EH (cell line): ENCODE measurements at places on chromosomes 1 and 21.

GRCh38 chr21:43782431-43783097 is 6.5 kb upstream of the CSTB start:
- no peak for DNase-seq

GRCh38 chr1:37513795-37514349 is 694 bp downstream of the MEAF6 start:
- peak; percentile 28 for DNase-seq

DNA sequence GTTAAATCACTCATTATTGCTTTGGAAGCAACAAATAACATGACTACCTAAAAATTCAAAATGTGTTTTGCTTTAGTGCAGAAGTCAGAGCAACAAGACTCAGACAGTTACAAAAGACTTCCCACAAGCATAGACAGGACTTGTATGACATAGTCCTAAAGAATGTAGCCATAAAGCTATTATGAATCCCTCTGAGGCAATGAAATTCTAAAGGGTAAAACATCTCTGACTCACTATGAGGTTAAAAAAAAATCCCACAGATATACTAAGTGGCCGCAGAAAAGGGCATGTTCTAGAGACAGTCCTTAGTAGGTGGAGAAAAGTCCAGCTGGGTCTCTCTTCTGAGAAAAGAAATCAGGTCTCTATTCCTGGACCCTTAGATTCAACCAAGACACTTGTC is 4.9 kb downstream of the PRKAB2 start:
- DNase-seq: peak; percentile 96

GRCh38 chr1:204769997-204770396 is 84.5 kb upstream of the LRRN2 start:
- DNase-seq: no peak

- no peak for DNase-seq
These were observed 48.1 kb upstream of the FOXO6 start for GRCh38 chr1:41312991-41313645.

GRCh38 chr1:55143684-55144083 is 71.5 kb downstream of the USP24 start:
- no peak for DNase-seq

DNA sequence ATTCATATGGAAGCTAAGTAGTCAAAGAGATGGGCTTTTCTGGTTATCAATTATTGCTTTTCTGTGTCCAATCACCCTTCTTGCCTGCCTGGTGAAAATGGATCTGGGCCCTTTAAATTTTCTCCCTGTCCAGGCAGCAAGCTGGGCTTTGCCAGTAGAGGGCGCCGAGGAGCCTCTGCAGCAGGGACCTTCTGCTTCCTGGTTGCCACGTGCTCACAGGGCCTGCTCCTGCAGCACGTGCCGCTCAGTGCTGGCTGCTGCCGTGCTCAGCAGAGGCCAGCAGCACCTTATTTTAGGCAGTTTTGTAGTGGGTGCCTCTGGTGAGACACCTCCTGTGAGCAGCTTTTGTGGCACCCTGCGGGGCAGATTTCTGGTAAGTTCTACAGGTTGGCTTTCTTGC is 4.0 kb downstream of the ACTL8 start:
- no peak for DNase-seq

DNA sequence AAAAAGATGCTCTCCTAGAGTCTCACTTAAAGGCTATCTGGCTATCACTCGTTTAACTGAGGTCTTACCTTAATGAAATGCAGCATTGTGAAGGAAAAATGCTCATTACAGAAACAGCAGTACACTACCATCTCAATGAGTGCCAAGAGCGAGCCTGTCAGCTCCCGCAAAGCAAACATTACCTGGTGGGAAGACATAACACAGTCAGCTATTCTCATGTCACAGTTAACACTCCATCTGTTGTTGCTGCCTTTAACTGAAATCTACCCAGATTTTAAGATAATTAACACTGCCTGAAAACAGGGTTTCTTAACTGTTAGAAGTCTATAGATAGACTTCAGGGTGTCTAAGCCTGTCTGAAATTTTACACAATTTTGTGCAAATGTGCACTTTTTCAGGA is 39.1 kb downstream of the PCSK9 start:
- DNase-seq: no peak

GRCh38 chr21:42820616-42821465 is 58.5 kb downstream of the WDR4 start:
- no peak for DNase-seq

- DNase-seq: peak; percentile 44
These were observed 30.1 kb downstream of the LDLRAD1 start for GRCh38 chr1:53987880-53988279.

GRCh38 chr1:246092136-246092535 is 414.9 kb downstream of the SMYD3 start:
- no peak for DNase-seq

DNA sequence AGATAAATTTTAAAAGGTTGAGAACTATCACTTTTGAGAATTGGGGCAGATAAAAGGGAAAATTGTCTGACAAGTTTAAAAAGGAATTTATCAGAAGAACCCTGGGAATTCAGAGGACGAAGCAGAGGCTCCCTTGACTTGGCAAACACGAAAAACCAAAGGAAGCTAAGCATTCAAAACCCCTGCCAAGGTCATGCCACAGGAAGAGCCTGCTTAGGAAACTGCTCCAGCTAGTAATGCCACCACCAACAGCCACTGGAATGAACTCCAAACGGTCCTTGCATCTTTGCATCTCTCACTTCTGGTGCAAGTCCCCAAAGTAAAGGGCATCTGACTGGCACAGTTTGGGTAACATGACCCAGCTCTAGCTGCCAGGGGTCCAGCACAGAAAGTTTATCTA is 7.2 kb downstream of the GPBP1L1 start:
- peak; percentile 44 for DNase-seq

DNA sequence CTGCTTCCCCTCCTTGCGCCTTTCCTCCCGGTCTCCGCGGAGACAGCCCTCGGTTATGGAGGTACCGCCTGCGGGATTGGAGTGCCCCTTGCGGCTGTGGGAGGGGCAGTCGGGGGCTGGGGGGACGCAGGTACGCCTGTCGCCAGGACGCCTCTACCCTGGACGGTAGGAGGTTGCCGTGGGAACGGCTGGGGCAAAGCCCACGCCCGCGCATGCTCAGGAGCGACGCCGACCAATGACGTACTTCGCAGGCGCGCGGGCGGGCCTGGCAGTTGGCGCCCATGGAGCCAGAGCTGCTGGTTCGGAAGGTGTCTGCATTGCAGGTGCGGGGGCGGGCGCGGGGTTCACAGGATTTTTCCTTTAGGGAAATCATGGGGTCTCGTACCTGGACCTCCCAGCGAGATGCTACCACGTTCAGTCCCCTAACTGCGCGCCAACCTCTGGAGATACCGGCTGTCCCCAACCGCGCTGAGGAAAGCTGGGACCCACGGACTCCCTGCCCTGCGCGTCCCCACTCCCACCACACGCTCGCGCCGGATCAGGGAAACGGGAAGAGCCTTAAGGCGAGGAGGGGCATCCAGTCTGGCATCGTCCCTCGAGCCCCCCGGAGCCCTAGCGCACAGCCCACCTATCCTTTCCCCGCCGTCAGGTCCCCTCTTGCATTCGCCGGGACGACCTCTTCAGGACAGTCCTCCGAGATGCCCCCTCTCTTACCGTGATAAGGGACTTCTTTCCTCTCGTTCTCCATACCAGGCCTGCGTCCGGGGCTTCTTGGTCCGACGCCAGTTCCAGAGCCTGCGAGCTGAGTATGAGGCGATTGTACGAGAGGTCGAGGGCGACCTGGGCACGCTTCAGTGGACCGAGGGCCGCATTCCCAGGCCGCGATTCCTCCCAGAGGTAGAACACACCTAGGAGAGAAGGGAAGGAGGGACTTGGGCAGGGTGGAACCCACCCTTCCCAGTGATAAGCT is at the start of gene IQCC:
IQCC (plus strand) TSS at position 271 of the 970 bp plus-strand sequence; CDS start at position 282, 11 bp downstream.
- DNase-seq: peak; percentile 80

GRCh38 chr1:22114083-22115012 is 28.5 kb downstream of the WNT4 start:
- peak; percentile 48 for DNase-seq

GRCh38 chr1:87346130-87346814 is 17.6 kb downstream of the LMO4 start:
- no peak for DNase-seq

DNA sequence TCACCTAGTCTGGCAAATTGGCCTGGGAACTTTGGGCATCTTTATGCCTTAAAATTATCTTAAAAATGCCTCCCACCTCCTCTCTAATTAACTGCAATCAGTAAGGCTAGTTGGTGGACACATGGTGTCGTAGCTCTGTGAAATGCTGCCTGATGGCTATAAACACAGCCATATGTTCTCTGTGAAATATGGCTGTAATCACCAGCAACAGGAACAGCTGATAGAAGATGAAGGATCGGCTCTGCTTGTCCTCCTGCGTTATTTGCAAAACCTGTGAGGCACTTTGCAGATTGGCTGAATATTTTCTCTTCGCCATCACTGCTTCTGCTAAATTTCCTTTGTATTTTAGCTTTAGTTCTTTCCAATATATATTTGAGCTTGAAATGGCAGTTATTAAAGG is 419.6 kb downstream of the RWDD3 start:
- no peak for DNase-seq

DNA sequence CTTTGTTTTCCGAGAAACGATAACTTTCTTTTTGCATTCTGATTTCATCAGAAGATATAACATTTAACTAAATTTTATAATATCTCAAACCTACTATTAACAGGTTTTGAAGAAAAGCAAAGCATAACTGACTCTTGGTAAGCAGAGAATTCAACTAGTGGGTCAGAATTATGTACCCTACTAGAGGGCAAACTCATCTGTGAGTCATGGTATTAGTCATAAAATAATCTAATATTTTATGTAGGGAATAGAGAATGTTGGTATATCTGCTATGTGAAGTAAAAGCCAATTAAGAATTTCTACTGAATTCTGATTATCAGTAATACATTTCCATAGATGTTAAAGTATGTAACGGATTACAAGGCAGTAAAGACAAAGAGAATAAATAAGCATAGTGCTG is 56.8 kb downstream of the USP1 start:
- peak; percentile 5 for DNase-seq

- no peak for DNase-seq
These were observed 253.4 kb upstream of the CSF3R start for GRCh38 chr1:36735939-36736730.

DNA sequence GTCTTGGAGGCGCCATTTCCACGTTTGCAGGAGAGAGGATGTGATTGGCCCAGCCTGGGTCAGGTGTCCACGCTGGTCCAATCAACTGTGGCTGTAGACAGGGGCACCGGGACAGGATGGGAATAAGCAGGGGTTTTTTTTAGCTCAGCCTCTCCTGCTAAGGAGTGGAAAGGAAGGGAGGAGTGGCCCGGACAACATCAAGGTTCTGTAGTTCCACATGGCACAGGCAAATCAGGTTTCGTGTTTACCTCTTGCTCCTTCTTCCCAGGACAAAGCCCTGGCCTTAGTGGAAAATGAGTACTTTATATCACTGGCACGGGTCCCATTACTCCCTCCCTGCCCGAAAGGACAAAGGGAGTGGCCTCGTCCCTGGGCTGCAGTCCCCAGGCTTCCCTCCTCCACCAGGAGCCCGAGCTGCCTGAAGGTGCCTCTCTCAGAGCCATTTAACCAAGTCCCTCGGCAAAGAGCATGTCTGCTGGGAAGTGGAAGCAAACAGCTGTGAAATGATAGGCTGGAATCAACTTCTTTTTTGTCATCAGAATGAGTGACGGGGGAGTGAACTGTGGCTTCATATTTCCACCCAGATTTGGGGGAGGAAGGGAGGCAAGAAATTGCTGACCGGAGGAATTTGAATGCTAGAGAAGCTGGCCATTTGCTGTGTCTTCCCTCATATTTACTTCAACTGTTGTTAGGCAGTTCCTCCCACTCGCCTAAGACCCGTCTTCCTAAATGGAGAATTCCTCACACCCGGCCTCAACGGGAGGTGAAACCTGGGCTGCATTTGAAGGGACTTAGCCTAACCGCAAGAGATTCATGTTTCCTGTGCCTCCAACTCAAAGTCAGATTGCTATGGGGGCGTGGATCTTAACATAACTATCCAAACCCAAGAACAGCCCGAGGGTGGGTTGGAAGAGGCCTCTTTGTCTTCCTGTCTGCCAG is 84.9 kb upstream of the SLC44A3 start:
- DNase-seq: peak; percentile 74

DNA sequence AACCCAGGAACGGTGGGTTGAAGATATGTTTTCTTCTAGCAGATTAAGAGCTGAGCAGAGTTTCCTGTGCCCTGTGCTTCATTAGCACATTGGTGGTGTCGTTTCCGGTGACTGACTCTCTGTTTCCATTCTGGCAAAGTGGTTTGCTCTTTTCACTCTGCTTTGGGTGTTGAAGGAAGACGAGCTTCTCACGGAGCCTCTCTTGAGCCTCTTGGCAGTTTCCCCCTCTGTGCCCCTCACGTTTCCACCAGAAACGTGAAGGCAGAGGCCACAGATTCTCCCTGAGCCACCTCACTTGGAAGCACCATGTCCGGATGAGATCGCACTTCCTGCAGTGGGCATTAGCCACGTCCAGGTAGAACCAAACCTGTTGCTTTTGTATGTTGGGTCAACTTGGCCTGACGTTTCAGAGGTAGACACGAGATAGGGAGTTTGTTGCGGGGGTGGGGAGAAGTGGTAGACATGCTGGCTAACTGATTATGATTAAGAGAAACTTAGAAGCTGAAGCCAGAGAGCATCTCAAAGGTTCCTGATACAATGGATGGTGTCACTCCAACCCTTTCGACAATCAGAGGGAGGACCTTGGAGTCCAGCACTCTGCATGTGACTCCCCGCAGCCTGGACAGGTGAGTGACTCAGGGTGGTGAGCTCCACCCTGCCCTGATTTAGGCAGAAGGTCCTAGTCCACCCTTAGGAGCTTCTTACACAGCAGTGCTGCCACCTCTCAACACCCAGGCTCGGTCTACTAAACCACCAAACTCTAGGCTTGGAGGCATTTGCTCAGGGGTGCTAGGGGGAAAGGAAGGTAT is at the start of gene LAX1:
LAX1 (plus strand) TSS at position 155 of the 809 bp plus-strand sequence; CDS start at position 538, 383 bp downstream.
- DNase-seq: no peak

GRCh38 chr1:192658255-192658654 is 22.3 kb downstream of the RGS13 start:
- DNase-seq: no peak

DNA sequence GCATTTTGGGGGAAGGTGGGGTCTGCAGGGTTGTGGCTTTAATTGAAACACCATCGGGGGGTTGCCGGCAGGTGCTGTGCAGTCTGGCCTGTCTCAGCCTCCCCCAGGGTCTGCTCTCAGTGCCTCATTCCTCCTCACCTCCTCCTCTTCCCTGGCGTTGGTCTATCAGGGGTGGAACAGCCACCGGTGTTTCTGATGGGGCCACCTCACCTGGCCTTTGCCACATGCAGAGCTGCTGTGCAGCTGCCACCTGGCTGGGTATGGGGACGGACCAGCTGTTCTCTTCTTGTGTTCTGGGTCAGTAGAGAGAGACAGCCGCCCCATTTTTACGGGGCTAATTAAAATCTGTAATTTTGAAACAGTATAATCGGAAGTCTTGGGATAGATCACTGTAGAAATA is 53.9 kb downstream of the SPSB1 start:
- DNase-seq: no peak

GRCh38 chr1:230276401-230276800 is 149.7 kb downstream of the PGBD5 start:
- no peak for DNase-seq

GRCh38 chr1:8723010-8723409 is 94.4 kb downstream of the RERE start:
- DNase-seq: no peak

DNA sequence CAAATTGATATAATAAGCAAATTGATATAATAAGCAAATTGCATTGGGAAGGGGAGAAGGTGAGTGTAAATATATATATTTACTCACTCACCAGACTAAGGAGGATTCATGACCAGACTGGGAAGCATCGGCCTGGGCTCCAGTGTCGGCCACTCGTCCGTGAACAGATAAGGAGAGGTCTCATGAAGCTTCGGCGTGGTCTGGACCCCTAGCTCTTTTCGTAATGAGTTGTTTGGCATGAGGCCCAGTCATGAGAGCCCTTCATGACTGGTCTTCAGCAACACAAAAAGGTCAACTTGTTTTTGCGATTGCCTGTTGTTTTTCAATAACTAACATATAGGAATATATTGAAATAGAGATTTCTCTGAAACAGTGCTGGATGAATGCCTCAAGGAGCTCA is 222.9 kb upstream of the KCNK2 start:
- no peak for DNase-seq
